ENCODE measurements at places on chromosomes 12 and 14.

- DNase-seq, result no peak
Observed at GRCh38 chr14:89447182-89447944, 30.3 kb upstream of the FOXN3 start.

DNA sequence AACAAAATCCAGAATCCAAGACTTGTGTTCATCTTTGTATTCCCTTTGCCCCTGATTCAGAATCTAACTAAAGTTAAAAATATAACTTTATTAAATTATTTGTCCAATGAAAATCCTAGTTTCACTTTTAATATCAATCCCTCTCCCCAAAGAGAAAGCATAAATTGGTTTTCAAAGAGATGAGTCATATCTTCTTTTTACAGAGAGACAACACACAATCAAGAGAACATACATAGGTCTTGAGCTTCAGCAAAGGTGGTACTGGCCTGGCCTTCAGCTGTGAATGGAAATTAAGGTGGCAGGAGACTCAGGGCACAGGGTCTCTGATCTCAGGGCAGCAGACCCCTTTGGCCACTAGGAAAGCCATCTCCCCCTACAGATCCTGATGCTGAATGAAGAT is 4.3 kb upstream of the ASCL1 start:
- no peak for DNase-seq

DNA sequence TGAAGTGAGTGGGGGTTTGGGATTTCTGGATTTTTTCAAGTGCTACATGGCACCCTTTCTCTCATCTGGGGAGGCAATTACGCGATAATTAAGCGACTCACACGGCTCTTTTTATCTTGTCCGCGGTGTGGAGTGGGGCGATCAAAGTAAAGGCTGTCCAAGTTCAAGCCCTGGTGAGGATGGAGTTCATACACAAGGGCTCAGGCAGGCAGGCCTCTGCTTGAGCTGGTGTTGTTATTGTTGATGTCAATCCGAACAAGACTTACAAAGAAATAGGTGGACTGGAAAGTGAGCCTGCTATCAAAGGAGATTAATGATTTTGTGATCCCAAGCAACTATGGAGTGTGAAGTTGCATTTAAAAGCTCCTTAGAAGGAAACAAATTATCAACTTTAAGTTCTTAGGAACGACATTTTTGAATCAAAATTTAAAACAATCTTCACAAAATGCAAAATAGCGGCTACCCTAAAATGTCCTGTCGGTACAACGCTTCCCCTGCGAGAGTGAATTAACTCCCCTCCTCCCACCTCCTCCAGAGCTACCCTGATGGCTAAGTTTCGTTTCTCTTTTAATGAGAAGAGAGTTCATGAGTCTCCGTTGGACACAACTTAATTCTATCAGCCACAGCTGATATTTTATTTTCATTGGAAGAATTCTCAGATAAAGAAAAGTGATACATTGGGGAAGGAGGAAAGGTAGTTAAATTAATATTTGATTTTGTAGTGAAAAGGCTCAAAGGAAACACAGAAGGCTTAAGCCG is 5.9 kb downstream of the FOXA1 start:
- no peak for DNase-seq

GRCh38 chr12:45131506-45131905 is 80.6 kb upstream of the DBX2 start:
- DNase-seq, result no peak

DNA sequence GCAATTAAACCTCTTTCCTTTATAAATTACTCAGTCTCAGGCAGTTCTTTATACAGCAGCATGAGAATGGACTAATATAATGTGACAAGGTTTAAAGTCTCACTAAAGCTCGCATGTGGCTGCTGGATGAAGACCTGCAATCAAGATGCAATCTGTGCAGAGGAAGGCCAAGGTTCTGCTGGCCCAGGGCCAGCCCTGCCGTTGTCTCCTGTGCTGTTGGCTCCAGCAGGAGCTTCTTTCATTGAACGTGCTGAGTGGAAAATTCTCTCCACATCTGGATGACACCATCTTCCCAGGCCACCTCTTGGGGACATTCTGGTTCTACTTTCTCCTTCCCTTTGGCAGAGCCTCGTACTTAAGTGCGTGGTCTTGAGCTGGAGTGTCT is 742.2 kb downstream of the VRK1 start:
- no peak for DNase-seq

DNA sequence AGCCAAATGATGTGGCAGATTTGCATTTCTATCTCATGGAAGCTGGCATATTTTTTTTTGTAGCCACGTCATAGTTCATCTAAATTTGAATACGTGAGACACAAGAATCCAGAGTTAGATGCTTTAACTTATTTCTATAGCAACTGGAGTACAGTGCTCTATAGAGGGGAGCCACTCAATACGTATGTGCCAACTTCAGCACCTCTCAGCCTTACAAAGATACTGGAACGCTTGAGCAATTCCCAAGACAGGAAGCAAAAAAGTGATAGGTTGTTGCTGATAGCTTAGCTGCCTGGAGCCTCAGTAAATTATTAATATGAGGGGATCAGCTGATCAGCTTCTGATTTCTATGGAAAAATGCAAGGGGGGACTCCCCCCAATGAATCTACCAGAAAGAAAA is 24.1 kb upstream of the PELI2 start:
- DNase-seq, result no peak

- no peak for DNase-seq
Observed at GRCh38 chr14:71734885-71735284, 197.3 kb upstream of the RGS6 start.

DNA sequence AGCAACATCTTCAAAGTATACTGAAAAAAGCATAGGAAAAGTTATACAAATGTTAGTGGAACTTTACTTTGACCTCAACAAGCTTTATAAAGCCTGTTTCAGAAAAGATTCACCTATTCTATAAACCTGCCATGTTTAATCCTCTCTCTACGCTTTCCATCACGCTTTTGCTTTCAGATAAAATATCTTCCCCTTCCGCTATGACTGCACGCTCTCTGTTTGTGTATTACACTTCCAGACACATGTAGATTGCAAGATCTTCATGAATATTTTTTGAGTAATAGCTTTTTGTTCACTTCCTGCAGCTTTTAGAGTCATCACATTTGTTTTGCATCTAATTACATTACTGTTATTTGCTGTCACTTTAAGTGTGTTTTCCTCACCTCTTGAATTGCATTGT is 271.4 kb downstream of the RASSF9 start:
- DNase-seq, result no peak

DNA sequence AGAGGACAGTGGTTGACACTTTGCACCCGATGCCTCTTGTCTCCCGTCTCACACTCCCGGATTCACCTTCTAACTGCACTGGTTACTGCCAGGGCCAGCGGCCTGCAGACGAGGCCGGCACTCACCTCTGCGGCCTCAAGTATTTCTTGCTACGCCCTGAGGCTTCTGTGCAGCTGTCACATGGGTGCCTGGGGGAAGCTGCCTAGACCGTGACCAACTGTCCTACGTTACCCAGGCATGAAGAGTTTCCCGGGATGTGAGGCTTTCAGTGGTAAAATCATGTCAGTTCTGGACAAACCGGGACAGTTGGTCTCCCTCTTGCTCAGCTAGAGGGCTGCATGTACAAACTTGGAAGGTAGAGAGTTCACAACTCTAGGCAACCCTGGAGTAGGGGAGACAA is 274.5 kb downstream of the GLT1D1 start:
- no peak for DNase-seq

DNA sequence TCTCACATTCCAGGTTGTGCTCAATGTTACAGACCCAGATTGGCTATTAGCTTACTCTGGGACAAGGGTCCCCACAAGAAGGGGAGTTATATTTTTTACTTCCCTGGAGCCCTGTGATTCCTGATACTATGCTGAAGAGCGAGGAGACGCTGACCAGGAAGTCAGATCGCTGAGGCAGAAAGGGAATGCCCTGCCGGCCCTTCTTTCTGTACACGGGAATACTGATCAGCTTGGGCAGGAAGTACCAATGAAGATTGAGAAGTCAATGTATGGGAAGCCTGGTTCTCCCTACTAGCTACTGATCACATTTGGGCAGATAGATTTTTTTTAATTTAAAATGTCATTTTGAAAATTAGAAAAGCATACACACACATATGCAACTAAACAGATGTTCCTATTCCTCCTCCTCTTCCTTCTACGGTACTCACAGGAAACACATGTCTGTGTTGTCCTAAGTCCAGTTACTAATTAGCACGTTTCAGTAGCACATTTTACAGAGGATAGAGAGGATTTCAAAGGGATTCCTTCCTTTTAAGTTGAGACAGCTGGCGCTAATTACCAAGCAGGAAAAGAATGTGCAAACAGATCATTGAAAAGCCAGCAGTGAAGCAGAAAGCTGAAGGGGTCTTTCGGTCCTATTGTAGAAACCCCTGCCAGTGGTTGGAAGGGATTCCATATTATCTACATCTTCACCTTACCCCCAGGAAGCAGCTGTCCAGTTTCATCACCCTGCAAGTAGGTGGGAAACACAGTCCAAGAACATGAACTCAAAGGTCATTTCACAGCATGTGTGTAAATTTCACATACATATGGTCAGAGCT is 292.4 kb downstream of the DUSP6 start:
- no peak for DNase-seq

DNA sequence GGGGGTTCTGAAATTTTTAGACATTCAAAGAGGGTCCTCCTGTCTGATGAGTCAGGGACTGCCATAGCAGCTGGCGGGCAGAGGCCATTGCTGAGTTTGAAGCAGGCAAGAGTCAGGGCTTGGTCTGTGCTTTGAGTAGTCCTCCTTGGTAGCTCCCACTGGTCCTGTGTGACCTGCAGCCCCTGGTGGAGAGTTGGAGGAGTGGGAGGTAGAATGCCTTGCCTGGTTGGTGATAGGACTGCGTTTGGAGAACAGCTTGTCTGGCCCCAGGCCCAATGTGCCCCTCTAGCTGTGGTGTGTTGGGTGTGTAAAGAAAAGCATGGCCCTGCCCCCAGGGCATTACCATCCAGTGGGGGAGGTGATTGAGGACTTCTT is 116.7 kb downstream of the BEGAIN start:
- no peak for DNase-seq

GRCh38 chr14:98890556-98891340 is 381.2 kb downstream of the BCL11B start:
- no peak for DNase-seq

DNA sequence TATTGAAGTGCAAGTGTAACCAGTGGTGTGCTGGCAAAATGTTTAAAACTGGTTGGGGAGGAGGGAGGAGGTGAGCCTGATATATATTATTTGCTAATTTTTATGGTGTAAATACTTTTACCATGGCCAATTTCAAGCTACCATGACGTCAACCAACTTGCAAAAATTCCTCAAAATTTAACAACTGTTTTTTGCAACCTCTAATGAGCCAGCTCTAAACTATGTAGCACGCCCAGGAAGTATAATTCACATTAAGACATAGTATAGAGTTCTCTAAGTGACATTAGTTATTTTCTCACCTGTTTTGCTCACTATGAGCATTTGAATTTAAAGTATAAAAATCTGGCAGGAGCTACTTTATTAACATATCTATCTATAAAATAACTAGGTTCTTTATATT is 41.4 kb downstream of the ATL1 start:
- DNase-seq, result no peak

DNA sequence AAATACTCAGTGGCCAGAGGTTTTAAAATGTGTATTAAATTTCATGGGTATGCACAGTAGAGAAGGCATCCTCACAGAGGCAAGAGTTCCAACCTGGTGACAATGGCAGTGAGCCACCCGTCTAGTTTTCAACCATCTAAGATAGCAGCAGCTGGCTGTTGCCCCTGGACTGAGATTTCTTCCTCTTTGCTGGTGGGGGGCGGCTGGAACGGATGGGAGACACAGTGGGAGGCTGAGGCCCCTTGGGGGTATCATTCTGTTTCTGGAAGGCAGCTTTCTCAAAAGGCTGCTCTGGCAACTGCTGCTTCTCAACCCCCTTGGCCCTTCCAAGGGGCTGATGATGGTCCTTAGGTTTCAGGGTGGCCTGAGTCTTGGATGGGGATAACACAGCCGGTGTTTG is 1.0 kb upstream of the IFFO1 start:
- no peak for DNase-seq

GRCh38 chr14:33714527-33715226 is 236.2 kb downstream of the EGLN3 start:
- no peak for DNase-seq

GRCh38 chr12:69469854-69470188 is 367 bp upstream of the FRS2 start:
- DNase-seq, result no peak

- no peak for DNase-seq
Observed at GRCh38 chr12:106552228-106552627, 30.6 kb upstream of the RFX4 start.

- no peak for DNase-seq
Observed at GRCh38 chr14:51211149-51211548, 28.9 kb upstream of the TMX1 start.

- no peak for DNase-seq
Observed at GRCh38 chr12:91687052-91688017, 458.3 kb downstream of the BTG1 start.

GRCh38 chr12:232731-233614 is 19.0 kb upstream of the SLC6A12 start:
- no peak for DNase-seq

- no peak for DNase-seq
Observed at GRCh38 chr14:94761997-94762377, 7.9 kb downstream of the GSC start.

DNA sequence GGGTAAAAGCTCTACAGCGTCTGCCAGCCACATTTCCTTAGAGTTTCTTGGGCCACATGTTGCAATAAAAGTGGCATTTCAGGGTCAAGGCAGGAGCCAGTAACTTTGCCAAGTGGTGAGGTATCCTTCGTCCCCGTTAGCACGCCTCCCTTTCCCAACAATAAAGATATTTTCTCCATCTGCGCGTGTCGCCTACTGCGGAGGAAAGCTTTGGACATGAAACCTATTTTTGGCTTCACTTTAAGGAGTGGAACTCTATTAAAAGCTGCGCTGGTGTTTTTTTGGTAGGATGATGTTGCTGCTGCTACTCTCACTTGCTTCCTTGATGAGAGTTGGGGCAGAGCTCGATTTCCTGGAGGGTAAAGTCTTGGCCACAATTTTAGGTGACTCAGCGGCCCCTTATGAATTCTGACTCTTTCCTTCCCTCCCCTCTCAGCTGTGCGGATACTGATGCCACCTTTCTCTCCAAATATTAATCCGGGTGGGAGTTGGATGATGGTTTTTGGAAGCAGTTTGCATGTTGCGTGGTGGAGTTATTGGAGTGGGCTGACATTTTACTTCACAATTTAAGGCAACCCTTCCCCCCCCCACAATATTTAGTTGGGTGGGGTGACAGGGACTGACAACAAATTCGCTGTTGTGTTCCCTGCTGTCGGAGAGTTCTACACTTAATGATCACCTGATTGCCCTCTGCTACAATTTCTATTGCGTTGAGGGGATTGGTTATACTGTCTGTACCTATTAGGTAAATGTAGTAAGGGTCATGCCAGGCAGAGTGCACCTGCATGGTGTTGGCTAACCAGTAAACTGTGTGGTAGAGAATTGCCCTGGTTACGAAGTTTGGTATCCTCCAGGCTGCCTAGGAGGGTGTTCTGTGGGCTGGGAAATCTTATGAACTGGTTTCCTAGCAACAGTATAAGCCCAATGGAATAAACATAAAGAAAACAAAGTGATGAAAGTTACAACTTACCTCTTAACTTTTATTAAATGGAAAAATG is 1.1 kb downstream of the CCDC91 start:
- DNase-seq, result no peak

GRCh38 chr14:50222055-50222613 is 9.2 kb downstream of the SOS2 start:
- DNase-seq, result no peak

GRCh38 chr14:92675421-92675820 is 73.0 kb downstream of the LGMN start:
- no peak for DNase-seq

- DNase-seq, result peak; percentile 17
Observed at GRCh38 chr12:5200278-5201087, 156.8 kb downstream of the KCNA5 start.
